ENCODE measurements at places on chromosomes 3 and 15. TPM values are rescaled to one million over a fixed set of nuclear protein-coding genes. Genes with fewer than 3 reads are reported as not detected.

Gene ZNF717
- total RNA-seq = 22.6 TPM

Gene P3H2
- 73.9 TPM for total RNA-seq

Gene FHIT
- 19.4 TPM for total RNA-seq

Gene SMCO1
- 3.5 TPM for total RNA-seq

Gene DNAH12
- total RNA-seq = 0.41 TPM

Gene C3orf85
- total RNA-seq = 3.6 TPM

Gene ASB14
- 0.12 TPM for total RNA-seq

Gene ASB7
- 16.0 TPM for total RNA-seq

Gene ST3GAL6
- total RNA-seq = 38.2 TPM

Gene MASP1
- 8.5 TPM for total RNA-seq

Gene RASGRP1
- 12.7 TPM for total RNA-seq

Gene LNP1
- 5.1 TPM for total RNA-seq

Gene LPCAT4
- total RNA-seq = 10.2 TPM

Gene CASR
- 24.4 TPM for total RNA-seq

Gene SLC51A
- 1.9 TPM for total RNA-seq

Gene CRELD1
- total RNA-seq = 43.0 TPM

Gene MESP1
- 1.3 TPM for total RNA-seq

Gene PLIN1
- total RNA-seq = 11.3 TPM

Gene MST1
- 47.9 TPM for total RNA-seq

Gene CXCR6
- total RNA-seq = 0.12 TPM

Gene CSPG5
- total RNA-seq = 1.3 TPM

Gene WDR93
- total RNA-seq = 1.6 TPM

Gene MNS1
- 2.5 TPM for total RNA-seq

Gene HYAL2
- total RNA-seq = 128 TPM

Gene SPESP1
- total RNA-seq = 1.6 TPM

Gene CILP
- 9.8 TPM for total RNA-seq

Gene RARB
- 76.9 TPM for total RNA-seq
